Aorta (tissue), 5 donors: ENCODE measurements at places on chromosomes 3 and 15. TPM values are rescaled to one million over a fixed set of nuclear protein-coding genes. Genes with fewer than 3 reads are reported as not detected.

GRCh38 chr3:187964760-187965159 lies 189.2 kb upstream of the LPP start:
- H3K4me1 ChIP-seq = no peaks in the 10 kb centered on the region
- no peak for DNase-seq
- no peak overlapping the region for H3K27ac ChIP-seq
- H3K36me3 ChIP-seq = no peaks in the 10 kb centered on the region
- H3K27me3 ChIP-seq = no peaks in the 10 kb centered on the region

GRCh38 chr3:150183678-150184425 lies 213.2 kb upstream of the PFN2 start:
- no peaks in the 10 kb centered on the region for H3K4me1 ChIP-seq
- H3K27ac ChIP-seq = no peak overlapping the region
- DNase-seq = peak; percentile 86
- no peak overlapping the region for H3K4me3 ChIP-seq
- no peaks in the 10 kb centered on the region for H3K27me3 ChIP-seq
- H3K36me3 ChIP-seq = no peaks in the 10 kb centered on the region

GRCh38 chr3:44885618-44886017 lies 11.2 kb downstream of the TGM4 start:
- no peaks in the 10 kb centered on the region for H3K27me3 ChIP-seq
- DNase-seq = peak; percentile 85
- no peaks in the 10 kb centered on the region for H3K36me3 ChIP-seq
- no peaks in the 10 kb centered on the region for H3K4me1 ChIP-seq

GRCh38 chr3:188400494-188401243 lies 246.7 kb downstream of the LPP start:
- H3K4me3 ChIP-seq = no peak overlapping the region
- peaks cover 8% of the 10 kb centered on the region for H3K4me1 ChIP-seq
- H3K36me3 ChIP-seq = no peaks in the 10 kb centered on the region
- H3K27ac ChIP-seq = peak overlapping the region; percentile 44
- no peak for DNase-seq

GRCh38 chr3:105529456-105529855 lies 162.7 kb downstream of the ALCAM start:
- H3K4me1 ChIP-seq = peaks cover 2% of the 10 kb centered on the region
- no peak overlapping the region for H3K27ac ChIP-seq
- peaks cover 1% of the 10 kb centered on the region for H3K36me3 ChIP-seq
- no peaks in the 10 kb centered on the region for H3K27me3 ChIP-seq
- no peak for DNase-seq

GRCh38 chr3:28835751-28836150 lies 445.1 kb upstream of the RBMS3 start:
- no peak overlapping the region for H3K27ac ChIP-seq
- peak overlapping the region; percentile 1 for H3K4me3 ChIP-seq
- no peaks in the 10 kb centered on the region for H3K4me1 ChIP-seq
- H3K36me3 ChIP-seq = no peaks in the 10 kb centered on the region

DNA sequence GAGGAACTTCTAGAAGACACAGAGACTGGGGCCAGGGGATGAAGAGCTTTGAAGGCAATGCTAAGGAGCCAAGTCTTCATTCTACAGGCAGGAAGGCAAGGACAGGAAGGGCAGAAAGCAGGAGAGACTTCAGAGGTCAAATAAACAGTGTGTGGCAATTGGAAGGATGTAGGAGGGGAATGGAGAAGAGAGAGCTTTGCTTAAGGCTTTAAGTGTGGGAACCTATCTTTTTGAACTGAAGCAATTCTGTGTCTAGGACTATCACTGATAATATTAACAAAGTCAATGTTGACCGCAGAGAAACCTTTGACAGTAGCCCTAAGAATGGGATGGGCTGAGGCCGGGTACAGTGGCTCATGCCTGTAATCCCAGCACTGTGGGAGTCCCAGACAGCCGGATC lies 325.0 kb downstream of the FOXP1 start:
- DNase-seq = no peak
- H3K27ac ChIP-seq = no peak overlapping the region
- H3K4me1 ChIP-seq = peaks cover 6% of the 10 kb centered on the region
- H3K27me3 ChIP-seq = no peaks in the 10 kb centered on the region

DNA sequence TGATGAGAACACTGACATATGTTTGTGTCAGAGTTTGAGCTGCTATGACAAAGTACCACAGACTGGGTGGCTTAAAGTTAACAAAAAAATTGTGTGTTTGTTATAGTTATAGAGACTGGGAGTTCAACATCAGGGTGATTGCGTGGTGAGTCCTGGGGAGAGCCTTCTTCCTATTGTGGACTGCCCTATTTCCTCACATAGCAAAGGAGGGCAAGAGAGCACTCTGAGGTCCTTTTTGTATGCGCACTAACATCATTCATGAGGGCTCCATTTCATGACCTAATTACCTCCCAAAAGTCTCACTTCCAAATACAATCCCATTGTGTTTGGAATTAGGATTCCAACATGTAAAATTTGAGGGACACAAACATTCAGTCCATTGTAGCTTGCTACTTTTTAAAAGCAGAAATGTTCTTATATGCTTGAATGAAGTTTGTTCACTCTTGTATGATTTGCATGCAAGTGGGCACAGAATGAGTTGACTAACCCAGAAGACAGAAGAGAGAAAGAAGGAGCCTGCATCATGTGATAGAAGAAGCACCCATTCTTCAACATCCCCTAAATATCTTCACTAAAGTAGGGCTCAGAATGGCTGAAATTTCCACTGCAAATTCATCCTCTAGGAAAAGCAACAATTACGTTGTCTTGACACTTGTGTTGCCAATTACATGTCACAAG lies 18.9 kb upstream of the ALCAM start:
- H3K27me3 ChIP-seq = no peaks in the 10 kb centered on the region
- DNase-seq = no peak
- no peak overlapping the region for H3K4me3 ChIP-seq
- no peak overlapping the region for H3K27ac ChIP-seq
- H3K36me3 ChIP-seq = no peaks in the 10 kb centered on the region

GRCh38 chr3:183114384-183115178 lies 15.3 kb upstream of the MCCC1 start:
- no peaks in the 10 kb centered on the region for H3K27me3 ChIP-seq
- no peak for DNase-seq
- H3K4me3 ChIP-seq = no peak overlapping the region
- no peak overlapping the region for H3K27ac ChIP-seq

GRCh38 chr3:192899540-192899982 lies 18.1 kb downstream of the MB21D2 start:
- H3K36me3 ChIP-seq = no peaks in the 10 kb centered on the region
- no peak overlapping the region for H3K4me3 ChIP-seq
- H3K27ac ChIP-seq = no peak overlapping the region
- no peaks in the 10 kb centered on the region for H3K4me1 ChIP-seq

DNA sequence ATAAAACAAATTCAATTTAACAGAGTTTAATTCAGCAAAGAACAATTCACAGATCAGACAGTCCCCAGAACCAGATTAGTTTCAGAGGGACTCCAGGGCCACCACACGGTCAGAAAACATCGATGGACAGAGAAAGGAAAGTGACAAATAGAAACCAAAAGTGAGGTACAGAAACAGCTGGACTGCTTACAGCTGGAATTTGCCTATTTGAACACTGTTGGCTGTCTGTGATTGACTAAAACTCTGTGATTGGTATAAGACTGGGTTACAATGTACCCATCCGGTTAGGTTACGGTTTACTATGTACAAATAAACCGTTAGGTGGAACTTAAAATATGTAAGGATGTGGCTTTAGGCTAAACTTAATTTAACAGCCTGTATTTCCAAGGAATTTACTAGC lies 30.3 kb downstream of the MOBP start:
- DNase-seq = no peak
- H3K4me1 ChIP-seq = no peaks in the 10 kb centered on the region
- H3K27me3 ChIP-seq = no peaks in the 10 kb centered on the region

- H3K36me3 ChIP-seq = no peaks in the 10 kb centered on the region
- no peak overlapping the region for H3K4me3 ChIP-seq
- DNase-seq = peak; percentile 59
- H3K27me3 ChIP-seq = no peaks in the 10 kb centered on the region
- no peaks in the 10 kb centered on the region for H3K4me1 ChIP-seq
These were observed 195.2 kb upstream of the DPPA4 start for GRCh38 chr3:109532257-109533216.

- H3K4me3 ChIP-seq = no peak overlapping the region
- H3K27me3 ChIP-seq = no peaks in the 10 kb centered on the region
- no peaks in the 10 kb centered on the region for H3K36me3 ChIP-seq
- H3K4me1 ChIP-seq = no peaks in the 10 kb centered on the region
- H3K27ac ChIP-seq = no peak overlapping the region
These were observed 34.0 kb downstream of the RHCG start for GRCh38 chr15:89462198-89462912.

DNA sequence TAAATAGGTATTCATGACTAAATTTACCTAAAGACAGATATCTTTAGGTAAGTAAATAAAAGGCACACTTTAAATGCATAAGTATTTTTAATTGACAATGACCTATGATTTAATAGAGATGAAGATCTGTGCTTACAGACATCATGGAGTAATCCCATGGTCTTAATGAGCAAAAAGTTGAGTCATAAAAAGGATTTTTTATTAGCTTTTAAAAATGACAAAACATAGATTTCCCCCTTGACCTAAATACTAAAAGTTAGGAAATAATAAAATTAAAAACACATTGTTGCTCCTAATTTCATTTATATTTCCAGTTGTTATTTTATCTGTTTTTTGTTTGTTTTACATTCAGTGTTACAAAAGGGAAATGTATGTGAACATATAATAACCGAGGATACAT lies 1005.7 kb downstream of the ROBO1 start:
- H3K4me3 ChIP-seq = no peak overlapping the region
- H3K27me3 ChIP-seq = no peaks in the 10 kb centered on the region
- H3K4me1 ChIP-seq = no peaks in the 10 kb centered on the region
- no peak for DNase-seq
- no peak overlapping the region for H3K27ac ChIP-seq
- no peaks in the 10 kb centered on the region for H3K36me3 ChIP-seq

DNA sequence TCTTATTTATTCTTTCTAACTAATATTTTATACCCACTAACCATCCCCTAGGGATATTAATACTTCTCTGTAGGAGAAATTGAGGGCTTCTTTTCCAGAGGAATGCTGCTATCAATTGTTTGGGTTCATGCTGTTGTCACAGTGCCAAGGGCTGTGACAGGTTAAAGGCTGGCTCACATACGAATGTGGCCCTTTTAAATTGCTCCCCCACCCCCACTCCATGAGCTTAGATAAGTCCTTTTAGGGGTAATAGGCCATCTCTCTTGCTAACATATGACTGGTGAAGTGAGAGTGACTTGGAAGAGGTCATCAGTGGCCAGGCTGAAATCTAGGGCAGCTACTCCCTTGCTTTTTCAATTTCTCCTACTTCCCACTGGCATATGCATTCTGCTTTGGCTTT lies 121.9 kb upstream of the DPH6 start:
- no peak overlapping the region for H3K4me3 ChIP-seq
- no peaks in the 10 kb centered on the region for H3K27me3 ChIP-seq
- no peak overlapping the region for H3K27ac ChIP-seq
- no peak for DNase-seq

GRCh38 chr3:155553780-155554179 lies 191.1 kb downstream of the PLCH1 start:
- no peak overlapping the region for H3K27ac ChIP-seq
- H3K4me3 ChIP-seq = no peak overlapping the region
- H3K27me3 ChIP-seq = no peaks in the 10 kb centered on the region
- H3K36me3 ChIP-seq = no peaks in the 10 kb centered on the region

GRCh38 chr3:102078854-102079808 lies 229.8 kb downstream of the NFKBIZ start:
- H3K36me3 ChIP-seq = no peaks in the 10 kb centered on the region
- peaks cover 6% of the 10 kb centered on the region for H3K4me1 ChIP-seq
- no peaks in the 10 kb centered on the region for H3K27me3 ChIP-seq
- H3K4me3 ChIP-seq = no peak overlapping the region
- no peak for DNase-seq

DNA sequence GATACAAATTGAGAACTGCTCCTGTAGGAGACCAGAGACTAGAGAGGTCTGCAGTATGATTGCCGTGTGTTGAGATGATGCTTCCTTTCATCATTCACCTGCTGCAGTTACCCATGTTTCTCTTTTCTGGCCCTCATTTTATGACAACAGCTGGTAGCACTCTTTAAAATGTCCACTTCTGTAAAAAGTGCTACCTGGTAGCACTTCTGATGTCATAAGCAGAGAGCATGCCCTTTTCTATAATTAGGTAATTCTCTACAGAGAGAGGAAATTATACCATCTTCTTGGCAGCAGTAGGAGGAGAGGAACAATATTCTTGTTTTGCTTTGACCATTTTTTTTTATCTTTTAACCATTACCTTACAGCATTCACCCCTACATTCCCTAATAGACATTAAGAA lies 123.8 kb downstream of the PPM1L start:
- no peak overlapping the region for H3K27ac ChIP-seq
- no peaks in the 10 kb centered on the region for H3K4me1 ChIP-seq
- H3K27me3 ChIP-seq = no peaks in the 10 kb centered on the region

DNA sequence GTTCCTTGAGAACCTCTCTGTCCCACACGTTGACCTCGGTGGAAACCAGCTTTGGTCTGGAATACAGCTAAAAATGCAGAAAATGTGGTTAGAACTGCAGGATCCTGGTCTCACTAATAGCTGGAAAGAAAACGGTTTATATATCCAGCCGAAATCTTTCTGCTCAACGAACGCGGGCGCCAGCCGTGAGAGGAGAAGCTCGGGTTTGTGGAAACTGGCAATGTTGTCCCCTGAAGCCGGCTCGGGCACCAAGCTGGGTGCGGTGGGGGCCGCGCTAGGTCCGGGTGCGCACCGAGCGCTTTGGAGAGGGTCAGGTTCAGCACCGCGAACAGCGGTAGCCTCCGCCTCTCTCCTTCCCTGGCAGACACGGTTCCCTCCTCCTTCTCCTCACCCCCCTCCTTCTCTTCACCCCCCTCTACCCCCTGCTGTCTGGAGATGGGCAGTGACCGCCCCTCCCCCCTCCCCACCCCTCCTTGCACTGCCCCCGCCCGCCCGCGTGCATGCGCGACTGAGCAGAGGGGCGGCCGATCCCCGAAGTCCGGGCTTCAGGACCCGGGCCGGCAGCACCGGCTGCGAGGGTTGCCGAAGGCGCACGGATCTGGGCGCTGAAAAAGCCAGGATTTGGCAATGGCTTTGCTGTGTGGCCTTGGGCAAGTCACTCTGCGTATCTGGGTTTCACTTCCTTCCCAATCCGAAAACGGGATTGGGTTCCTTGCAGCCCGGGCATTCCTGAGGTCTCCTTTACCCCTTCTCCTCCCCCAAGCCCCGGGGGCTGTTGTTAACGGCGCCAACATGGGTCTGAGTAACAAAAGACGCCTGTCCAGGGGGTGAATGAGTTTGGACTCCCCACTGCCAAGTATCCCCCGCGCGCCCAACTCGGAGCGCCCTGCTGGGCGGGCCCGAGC lies at the start of gene SKOR1:
Gene SKOR1, plus strand, starts transcription at position 534 of the 905 bp plus-strand sequence. Its CDS starts 94 bp downstream, at position 628.
- no peaks in the 10 kb centered on the region for H3K36me3 ChIP-seq
- H3K4me3 ChIP-seq = no peak within 1 kb of the TSS
- H3K27me3 ChIP-seq = peaks cover 2% of the 10 kb centered on the region
- no peaks in the 10 kb centered on the region for H3K4me1 ChIP-seq
- no peak within 1 kb of the TSS for H3K27ac ChIP-seq
- DNase-seq = no peak

The ARRDC4 gene
- total RNA-seq = 24.5 TPM

The ALDH1A2 gene
- 10.0 TPM for total RNA-seq

The GPR62 gene
- total RNA-seq = not detected

The TMEM212 gene
- total RNA-seq = not detected

The GP5 gene
- 0.19 TPM for total RNA-seq

The STAC gene
- 14.2 TPM for total RNA-seq
